ENCODE measurements at places on chromosomes 5 and 9. TPM values are rescaled to one million over a fixed set of nuclear protein-coding genes. Genes with fewer than 3 reads are reported as not detected.

The MEGF9 gene
- 11.8 TPM for total RNA-seq

The COL27A1 gene
- total RNA-seq: 10.1 TPM

- DNase-seq: no peak
Measured at GRCh38 chr5:160289721-160290120, 22.6 kb downstream of the CCNJL start.

GRCh38 chr5:12023614-12024241 lies 119.5 kb upstream of the CTNND2 start:
- DNase-seq: no peak

GRCh38 chr5:138635265-138635664 lies 60.1 kb upstream of the HSPA9 start:
- DNase-seq: no peak

DNA sequence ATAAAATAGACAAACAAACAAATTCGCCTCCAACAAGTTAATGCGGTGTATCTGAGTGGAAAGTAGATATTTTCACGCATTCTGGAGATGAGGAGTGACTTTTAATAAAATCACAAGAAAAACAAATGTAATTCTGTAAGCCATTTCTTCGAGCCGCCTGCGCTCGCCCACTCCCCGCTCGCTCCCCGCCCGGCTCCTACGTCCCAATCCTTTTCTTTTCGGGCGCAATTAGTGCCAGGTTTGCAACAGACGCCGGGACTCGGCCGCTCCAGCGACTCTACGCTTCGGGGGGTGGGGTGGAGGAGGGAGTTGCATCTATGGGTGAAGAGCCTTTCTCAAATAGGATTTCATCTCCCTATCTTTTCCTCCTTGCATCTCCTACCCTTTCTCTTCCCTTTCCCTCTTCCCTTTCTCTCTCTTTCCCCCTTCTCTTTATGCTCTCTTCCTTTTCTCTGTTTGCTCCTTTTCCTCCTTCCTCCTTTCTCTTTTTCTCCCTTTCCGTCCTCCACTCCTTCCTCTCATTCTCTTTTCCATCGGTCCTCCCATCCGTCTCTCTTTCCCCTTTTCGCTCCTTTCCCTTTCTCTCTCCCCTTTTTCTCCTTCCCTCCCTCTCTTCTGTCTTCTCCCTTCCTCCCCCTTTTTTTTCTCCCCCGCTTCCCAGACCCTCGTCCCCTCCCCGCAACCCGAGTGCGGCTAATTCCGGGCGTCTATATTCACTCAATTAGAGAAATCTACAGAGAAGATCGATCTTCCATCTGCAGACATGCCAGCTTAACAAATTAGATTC lies 6.1 kb upstream of the OTP start:
- DNase-seq: peak; percentile 85

DNA sequence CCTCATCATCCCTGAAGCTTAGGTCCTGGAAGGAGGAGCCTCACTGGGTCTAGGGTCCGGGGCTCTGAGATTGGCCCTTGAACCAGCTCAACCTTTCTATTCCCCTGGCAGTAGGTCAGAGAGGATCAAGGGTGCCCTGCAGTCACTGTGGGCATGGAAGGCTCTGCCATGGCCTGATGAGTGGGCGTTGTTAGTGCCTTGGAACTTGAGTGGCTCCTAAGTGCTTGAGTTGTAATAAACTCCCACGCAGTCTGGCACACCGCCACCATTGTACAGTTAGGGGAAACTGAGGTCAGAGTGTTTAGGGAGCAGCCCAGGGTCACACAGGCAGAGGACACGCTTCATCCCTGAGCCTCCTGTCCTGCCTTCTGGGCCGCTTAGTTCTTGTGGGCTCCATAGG lies 10.4 kb upstream of the SYNPO start:
- no peak for DNase-seq

All from osteoblast (primary cell).